ENCODE measurements at places on chromosomes 5 and 9.

DNA sequence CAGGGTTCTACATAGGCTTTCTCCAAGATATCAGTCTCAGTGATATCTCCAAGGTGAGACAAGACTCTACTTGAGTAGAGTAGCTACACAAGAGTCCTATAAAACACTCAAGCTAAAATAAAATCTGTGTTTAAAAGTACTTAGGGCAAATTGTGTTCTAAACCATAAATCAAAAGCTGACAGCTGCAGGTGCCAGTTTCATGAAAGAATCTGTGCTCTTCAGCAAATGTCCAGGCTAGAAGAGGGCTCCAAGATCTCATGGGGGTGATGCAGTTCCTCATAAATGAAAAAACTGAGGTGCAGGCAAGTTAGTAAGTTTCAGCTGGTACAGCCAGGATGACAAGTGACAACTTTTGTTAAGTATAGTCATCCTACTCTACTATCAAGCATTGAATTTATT is 142.8 kb upstream of the TNPO1 start:
- DNase-seq: no peak

DNA sequence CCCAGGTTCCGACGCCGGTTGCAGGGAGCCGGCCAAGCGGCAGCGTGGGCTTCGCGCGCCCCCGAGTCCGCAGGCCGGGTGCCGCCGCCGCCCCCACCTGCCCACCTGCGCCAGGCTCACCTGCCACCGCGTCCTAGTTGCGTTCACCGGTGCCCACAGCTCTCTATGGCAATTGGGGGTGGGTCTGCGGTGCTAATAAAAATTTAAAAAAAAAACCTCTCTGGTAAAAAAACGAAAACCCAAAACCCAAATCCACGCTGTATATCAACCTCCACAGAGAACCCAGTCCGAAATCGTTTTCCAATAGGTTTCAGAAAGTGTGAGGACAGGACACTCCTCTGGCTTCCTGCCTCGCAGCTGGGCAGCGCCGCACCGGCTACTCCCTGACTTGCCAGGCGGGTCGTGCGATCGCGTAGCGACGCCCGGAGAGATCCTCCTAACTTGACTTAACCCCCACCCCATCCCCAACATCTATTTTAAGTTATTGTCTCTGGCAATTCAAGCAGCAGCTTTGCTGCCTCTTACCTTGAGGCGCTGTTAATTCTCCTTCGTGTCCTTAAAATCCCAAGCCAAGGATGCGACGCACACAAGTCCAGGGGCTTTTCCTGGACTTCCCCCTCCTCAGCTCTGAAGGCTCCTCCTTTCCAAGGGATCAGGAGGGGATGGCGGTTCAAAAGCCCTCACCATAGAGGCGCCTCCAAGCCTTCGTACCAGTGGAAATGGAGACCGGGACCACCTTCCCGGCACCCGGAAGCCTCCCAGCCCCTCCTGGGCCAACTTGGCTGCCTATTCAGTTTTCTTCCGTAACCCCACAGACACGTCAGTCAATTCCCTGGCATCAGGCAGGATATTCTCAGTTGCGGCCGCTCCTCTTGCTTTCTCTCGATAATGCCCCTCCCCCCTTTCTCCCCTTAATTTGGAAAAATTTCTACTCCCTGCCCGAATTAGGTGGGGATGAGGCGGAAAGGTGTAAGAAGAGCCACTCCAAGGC is 1639.4 kb upstream of the C9orf72 start:
- DNase-seq: peak; percentile 45

DNA sequence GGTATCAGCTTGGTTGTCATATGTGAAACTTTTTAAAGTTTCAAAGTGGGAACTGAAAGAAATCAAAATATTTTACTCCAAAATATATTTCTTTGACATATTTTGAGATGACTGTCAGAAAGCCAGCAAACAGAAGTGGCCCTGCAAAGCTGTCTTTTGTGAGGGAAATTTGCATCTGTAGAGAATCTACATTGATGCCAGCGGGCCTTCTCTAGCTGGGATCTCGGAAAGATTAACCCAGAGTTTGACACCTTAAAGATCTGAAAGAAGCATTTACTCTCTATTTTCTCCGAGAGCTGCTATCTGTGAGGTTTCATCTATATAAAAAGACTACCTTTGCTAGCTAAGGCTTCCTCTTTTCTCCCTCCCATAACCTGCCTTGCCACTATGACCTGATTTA is 303.6 kb downstream of the FBXL17 start:
- DNase-seq: no peak

DNA sequence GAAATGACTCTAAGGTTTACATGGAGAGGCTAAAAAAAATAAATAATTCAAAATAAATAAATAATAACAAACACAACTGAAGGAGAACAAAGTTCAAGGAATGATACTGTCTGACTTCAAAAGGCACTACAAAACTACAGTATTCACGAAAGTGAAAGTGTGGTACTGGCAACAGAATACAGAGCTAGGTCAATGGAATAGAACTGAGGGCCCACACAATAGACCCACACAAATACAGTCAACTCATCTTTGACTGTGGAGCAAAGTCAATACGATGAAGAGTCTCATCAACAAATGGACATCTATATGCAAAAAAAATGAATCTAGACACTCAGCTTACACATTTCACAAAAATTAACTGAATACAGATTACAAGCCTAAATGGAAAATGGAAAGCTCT is 75.3 kb downstream of the FBXW11 start:
- DNase-seq: no peak

DNA sequence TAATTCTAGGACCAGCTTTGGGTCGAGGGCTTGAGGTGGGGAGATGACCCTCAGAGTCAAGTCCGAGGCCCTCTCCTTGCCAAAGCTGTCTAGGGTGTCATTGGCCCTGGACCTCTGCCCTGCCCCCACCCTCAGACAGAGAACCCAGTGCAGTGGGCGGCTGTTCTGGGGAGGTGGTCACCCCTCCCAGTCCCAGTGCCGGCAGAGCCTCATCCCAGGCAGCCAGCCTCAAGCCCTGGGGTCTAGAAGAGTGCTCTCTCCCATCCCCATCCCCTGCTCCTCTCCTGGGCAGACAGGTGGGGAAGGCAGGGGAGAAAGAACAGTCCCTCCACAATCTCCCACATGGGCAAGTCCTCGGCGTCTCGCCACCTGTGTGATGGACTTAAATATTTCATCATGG is 7.0 kb downstream of the NTNG2 start:
- no peak for DNase-seq

DNA sequence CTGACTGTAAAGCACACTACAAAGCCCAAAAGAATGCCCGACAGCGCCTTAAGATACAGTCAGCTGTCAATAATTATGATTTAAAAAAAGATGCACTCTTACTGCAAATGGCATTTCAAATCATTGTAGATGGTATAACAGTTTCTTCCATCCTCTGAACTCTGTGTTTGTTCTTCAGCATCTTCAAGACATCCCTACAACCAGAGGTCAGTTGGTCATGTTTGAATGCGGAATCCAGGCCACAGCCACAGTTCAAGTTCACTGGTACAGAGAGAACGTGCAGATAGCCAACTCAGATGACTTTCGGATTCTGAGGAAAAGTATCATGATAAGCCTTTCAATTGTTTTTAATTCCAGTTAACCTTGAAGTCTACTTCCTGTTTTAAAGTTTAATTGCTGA is 8.7 kb upstream of the MYOT start:
- DNase-seq: no peak

DNA sequence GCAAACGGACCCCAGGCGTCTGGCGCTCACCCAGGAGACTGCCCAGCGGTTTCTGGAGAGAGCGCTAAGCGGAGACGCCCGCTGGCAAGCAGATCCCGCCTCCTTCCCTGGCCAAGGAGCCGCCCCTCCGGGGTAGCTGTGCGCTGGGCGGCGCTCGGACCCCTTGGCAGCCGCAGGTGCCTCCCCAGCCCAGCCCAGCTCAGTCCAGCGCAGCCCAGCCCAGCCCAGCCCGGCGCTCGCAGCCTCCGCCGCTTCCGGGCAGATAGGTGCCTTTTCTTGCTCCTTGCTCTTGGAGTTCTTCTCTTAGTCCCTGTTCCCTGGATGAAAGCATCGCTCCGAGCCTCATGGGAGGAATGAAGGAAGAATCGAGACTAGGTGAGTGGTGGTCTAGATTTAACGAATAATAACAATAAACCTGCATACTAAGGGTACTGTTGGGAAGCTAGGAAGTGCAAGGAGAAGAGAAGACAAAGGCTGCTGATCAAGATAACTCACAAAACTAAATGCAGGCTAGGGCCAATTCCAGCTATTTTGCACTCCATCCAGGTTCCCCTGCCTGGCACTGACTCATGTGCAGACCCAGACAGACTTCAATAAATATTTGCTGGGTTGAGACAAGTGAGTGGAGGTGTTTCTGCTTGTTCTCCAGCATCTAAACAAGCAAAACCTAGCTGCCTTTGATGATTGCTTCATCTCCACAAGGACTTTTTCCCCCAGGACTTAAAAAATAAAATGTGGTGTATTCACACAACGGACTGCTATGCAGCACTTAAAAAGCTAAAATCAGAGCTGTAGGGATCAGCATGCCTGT is at the start of gene STK32A:
STK32A (plus strand) TSS at position 202 of the 811 bp plus-strand sequence. CDS start 4,609 bp downstream, outside the sequence.
- peak; percentile 63 for DNase-seq

GRCh38 chr5:15791274-15791673 is 291.3 kb downstream of the FBXL7 start:
- no peak for DNase-seq

DNA sequence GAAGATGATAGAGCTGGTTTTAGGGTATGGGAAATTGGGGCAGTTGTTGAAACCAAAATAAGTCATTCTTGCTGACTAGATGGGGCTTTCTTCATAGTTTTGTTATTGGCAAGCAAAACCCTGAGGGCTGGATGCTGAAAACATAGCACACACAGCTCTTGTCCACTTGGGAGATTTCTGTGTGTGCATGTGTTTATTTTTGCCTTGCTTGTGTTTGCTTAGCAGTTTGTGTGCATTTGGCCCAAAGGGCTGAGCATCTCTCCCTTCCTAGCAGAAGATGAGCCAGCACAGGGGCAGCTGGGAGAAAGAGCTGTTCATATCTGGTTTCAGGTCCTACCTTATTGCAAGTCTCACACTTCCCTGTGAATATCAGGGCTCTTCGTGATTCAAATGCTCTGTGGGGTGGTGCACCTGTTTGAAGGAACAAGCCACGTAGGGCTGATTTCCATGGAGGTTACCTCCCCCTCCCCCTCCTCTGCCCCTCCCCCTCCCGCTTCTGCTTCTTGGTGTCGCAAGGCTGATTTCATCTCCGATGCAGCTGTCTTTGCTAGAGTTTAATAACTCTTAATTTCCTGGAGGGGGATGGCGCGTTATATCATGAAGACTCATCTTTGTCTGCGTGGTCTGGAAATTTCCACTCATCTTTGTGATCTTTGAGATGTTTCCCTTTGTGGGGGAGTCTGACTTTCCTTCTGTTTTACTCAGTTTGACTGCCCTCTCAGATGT is 296.5 kb downstream of the ARHGAP26 start:
- DNase-seq: peak; percentile 51

GRCh38 chr5:80961376-80962281 is 1.5 kb downstream of the RASGRF2 start:
- DNase-seq: no peak

DNA sequence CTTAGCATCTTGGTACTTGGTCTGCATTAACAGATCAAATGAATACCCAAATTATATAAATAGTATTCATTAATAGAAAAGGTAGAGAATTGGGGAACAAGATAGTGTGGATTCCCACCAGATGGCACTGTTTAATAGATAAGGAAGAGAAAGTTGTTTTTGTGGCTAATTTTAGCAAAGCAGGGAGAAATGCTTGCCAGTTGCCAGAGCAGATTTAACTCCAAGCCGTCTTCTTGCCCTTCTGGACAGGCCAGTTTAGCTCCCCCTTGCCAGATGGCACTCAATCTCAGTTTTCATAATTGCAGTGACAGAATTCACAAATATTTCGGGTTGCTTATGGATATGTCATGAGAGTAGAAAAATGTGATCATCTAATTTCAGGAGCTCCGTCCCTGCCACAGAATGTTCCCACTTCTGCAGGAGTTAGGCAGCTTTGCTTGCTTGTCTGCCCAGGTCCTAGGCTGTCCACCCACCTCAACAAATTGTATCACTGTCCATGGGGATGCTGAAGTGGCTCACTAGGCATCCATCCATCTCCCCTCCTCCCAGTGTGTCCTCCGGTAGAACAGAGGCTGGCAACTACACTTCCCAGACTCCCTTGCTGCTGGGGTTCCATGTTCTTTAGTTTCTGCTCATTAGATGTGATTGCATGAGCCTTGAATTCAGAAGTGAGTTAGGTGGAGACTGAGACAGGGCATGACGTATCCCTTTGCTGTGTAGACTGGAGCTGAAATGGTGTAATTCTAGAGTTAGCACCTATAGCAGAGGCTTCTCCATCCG is 11.8 kb upstream of the HEXB start:
- no peak for DNase-seq

- DNase-seq: no peak
These were observed 708.2 kb upstream of the PTPRD start for GRCh38 chr9:11320989-11321388.

GRCh38 chr5:172414531-172415361 is 39.6 kb downstream of the SH3PXD2B start:
- DNase-seq: peak; percentile 84

DNA sequence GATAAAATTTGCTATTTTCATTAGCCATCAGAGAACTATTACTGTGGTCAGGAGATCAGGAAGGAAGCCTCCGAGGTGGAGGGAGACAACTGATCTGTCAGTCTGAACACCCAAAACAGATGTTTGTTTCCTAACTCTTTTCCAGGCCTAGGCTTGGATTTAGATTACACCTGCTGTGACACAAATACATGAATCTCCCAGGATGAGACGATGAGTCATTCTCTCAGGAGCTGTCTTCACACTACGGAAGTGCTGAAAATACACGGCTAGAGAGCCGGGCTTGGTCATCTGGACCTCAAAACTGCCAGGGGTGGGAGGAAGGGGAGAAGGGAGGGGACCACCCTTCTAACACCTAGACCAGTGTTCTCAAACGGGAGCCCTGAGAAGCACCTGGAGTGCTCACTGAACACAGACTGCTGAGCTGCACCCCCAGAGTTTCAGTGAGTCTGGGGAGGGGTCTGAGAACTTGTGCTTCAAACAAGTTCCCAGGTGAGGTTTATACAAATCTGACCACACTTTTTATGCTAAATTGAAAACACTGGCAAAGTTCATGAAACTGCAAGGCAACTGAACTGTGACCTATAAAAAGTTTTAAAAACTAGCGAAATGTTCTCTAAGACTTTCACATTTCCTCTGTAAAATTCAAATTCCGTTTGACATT is 80.3 kb upstream of the EQTN start:
- no peak for DNase-seq

GRCh38 chr5:64149268-64149667 is 16.4 kb upstream of the RNF180 start:
- no peak for DNase-seq

DNA sequence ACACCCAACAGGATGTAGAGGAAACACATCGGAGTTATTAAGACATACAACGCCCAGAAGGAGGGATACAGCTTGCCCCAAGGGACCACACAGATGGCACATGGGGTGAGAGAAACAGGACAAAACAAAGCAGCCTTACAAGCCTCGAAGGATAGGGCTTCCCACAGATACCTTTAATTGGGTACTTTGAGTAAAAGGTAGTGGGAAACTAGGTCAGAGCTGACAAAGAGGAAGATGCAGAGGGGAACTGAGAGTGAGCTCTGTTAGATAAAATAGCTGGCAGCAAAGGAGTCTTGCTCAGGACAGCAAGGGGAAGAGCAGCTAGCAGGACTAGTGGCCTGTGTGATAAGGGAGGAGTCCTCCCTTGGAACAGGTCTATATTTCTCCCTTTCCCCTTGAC is 48.2 kb downstream of the OTP start:
- DNase-seq: no peak

- no peak for DNase-seq
These were observed 1019.5 kb downstream of the NR2F1-AS1 start for GRCh38 chr5:92561411-92561959.

All from right hindlimb (tissue), 1 donor.